Stimulated activated CD4-positive, alpha-beta T cell treated with anti-CD3 and anti-CD28 coated beads, Interleukin-12 subunit alpha, Interleukin-12 subunit beta, amount 100 ng/mL, for 48 hours (primary cell): ENCODE measurements at places on chromosomes 16 and 17.

GRCh38 chr17:76824093-76824492 is 44.1 kb upstream of the MGAT5B start:
- no peak for DNase-seq

- DNase-seq, result no peak
These were observed 2.5 kb downstream of the TBX2 start for GRCh38 chr17:61402073-61402541.

GRCh38 chr16:9521749-9522370 is 430.4 kb downstream of the HAPSTR1 start:
- DNase-seq, result no peak

- no peak for DNase-seq
These were observed 129.7 kb upstream of the PMFBP1 start for GRCh38 chr16:72301523-72302236.

- no peak for DNase-seq
These were observed 1024.7 kb upstream of the GOT2 start for GRCh38 chr16:59758848-59759247.

DNA sequence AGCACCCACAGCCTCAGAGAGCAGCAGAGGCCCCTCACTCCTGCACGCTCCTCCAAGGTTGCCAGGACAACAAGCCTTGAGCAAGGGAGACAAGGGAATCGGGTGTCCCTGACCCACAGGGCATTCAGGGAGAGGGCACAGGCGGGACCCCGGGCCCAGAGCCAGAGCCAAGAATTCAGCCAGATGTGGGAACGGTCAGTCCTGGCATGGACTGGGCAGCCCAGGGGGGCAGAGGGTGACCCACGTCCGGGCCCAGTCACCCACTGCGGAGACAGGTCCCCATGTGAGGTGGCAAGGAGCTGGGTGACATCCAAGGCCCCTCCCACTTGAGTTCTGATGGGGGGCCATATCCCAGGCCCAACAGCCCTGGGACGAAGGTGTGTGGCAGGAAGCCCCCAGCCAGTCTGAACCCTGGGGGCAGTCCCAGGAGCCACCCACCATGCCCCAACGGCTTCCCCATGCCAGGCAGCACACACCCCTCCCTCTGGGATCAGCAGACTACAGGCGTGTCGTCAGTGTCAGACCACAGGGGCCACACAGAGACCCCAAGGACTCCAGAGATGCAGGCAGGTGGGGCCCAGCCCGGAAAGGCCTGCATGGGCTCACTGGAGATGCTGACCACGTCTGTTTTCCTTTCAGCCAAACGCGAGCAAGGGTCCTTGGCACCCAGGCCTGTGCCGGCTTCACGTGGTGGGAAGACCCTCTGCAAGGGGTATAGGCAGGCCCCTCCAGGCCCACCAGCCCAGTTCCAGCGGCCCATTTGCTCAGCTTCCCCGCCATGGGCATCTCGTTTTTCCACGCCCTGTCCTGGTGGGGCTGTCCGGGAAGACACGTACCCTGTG is 23.0 kb downstream of the USP6 start:
- no peak for DNase-seq

DNA sequence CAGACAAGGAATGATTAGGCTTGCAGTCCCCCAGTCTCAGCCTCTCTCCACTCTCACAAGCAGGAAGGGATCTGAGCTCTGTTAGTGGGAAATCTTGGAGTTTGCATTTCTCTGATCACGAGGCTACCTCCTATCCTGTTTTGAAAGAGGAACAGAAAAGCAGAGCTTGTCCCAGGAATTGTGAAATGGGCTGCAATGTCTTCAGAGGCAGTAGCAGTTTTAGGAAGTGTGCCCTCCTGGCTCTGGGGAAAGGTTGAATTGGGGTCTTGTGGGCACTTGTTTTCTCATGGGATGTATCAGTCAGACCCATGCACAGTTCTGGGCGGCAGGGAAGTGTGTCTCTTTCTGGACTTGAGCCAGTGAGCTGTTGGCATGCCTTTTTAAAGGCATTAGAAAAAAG is 22.8 kb downstream of the NUP85 start:
- DNase-seq, result no peak

GRCh38 chr16:3915426-3916260 is 35.1 kb upstream of the CREBBP start:
- no peak for DNase-seq

DNA sequence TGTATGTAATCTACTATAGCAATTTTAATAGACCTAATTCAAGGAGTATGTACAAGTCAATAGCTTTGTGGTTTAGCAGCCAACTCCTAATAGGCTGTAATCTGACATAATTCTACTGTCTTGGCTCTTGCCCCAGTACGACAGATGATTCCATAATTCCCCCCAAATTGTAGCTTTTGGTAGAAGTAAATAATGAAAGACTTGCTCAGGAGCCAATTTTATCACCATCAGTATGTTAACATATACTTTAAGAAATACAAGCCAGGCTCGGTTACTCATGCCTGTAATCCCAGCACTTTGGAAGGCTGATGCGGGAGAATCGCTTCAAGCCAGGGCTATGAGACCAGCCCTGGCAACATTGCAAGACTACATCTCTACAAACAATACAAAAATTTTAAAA is 53.9 kb downstream of the AP2B1 start:
- no peak for DNase-seq

- no peak for DNase-seq
These were observed 4.1 kb downstream of the FXR2 start for GRCh38 chr17:7610641-7611040.

DNA sequence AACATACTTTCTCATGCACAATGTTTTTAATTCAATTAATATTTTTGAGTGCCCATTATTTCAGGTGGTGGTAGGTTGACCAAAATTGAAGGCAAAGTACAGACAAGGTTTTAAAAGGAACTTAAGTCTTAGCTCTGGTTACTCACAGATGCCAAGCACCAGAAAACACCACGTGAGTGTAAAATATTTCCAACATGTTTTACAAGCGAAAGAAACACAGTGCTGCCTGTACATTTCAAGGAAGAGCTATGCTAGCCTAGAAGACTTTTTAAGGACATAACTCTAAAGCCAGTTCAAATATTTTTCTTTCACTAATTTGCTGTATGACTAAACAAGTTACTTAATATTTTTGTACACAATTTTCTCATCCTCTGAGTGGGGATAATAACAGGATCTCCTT is 736.4 kb upstream of the GOT2 start:
- DNase-seq, result no peak

DNA sequence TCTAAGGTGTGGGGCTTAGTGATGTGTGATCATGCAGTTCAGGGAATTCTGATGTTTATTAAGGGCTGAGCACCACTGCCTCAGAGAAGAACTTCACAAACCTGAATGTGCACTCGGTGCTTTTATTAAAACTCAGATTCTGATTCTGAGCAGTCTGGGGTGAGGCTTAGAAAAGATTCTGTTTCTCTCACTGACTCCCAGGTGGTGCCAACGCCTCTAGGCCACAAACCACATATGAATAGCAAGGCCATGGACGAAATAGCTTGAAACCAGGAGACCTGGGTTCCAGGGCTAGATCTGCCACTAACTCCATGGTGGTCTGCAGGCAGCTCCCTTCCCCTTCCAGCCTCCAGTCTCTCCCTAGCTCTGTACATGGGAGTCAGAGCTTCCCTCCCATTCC is 169.1 kb downstream of the HS3ST3B1 start:
- DNase-seq, result no peak

DNA sequence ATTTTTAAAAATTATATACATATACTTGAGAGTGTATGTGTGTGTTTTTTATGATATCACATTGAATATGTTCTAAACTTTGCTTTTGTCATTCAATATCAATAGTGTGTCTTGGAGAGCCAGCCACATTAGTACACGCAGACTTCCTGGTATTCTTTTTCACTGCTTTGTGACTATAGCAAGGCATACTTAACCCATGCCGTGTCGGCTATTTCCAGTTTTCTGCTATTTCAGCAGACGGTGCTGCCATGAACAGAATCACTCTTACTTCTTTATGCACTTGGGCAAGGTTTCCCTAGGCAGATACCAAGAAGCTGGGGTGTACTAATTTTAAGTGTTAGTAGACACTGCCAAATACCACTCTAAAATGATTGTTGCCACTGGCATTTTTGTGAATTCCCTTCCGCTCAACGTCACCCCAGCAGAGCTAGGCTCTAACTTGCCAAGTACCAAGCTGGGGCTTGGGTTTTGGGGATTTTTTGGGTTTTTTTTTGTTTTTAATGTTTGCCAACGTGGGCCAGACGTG is 134.9 kb downstream of the SOCS1 start:
- DNase-seq, result no peak
